ENCODE measurements at places on chromosomes 13 and 19.
A peak's percentile ranks its signal among the peaks of the same experiment; 100 is the strongest.

GRCh38 chr13:112968910-112969691, at the start of gene MCF2L:
TSS of gene MCF2L (plus strand) at chr13:112969214. CDS start at chr13:112969380, 166 bp downstream.
- no peak for DNase-seq

- no peak for DNase-seq
These were observed 1.6 kb upstream of the ZNF556 start for GRCh38 chr19:2865334-2866100.

DNA sequence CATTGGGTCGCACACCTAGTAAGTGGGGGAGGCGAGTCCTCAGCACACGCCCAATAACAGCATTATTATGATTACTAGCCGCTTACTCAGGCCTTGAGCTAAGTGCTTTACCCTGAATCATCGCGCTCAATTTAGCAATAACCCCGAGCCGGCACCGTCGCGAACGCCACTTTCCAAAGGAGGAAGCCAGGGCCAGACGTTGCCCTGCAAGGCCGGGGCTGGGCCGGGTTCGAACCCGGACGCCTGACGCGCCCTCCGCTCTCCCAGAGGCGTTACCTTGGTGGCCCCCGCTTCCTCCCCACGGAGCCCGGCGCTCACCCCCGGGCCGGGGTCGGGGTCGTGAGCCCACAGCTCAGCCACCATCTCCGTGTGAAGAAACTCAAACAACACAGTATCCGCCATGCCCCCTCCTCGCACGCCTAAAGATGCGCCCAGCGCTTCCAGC, at the start of gene TRAPPC6A:
TRAPPC6A (minus strand) TSS at position 421 of the 445 bp plus-strand sequence; CDS start at position 402, 19 bp downstream.
- peak; percentile 56 for DNase-seq

DNA sequence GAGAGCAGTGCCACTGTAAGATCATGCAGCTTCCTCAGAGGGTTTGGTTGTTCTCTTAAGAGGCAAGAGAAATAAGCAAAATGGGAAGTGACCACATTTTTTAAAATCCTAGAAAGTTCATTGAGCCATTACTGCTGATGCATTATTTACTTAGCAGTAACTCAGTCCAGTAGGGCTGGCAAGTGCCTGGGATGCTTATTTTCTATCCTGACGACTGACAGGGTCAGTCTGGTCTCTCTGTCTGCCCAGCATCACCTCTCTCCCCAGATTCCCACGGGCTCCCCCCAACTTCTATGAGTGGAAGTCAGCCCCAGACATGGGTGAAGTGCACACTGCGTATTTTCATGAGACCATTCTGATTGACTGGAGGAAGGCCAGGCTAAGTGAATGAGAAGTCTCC, 10.4 kb downstream of the SHISA2 start:
- no peak for DNase-seq

DNA sequence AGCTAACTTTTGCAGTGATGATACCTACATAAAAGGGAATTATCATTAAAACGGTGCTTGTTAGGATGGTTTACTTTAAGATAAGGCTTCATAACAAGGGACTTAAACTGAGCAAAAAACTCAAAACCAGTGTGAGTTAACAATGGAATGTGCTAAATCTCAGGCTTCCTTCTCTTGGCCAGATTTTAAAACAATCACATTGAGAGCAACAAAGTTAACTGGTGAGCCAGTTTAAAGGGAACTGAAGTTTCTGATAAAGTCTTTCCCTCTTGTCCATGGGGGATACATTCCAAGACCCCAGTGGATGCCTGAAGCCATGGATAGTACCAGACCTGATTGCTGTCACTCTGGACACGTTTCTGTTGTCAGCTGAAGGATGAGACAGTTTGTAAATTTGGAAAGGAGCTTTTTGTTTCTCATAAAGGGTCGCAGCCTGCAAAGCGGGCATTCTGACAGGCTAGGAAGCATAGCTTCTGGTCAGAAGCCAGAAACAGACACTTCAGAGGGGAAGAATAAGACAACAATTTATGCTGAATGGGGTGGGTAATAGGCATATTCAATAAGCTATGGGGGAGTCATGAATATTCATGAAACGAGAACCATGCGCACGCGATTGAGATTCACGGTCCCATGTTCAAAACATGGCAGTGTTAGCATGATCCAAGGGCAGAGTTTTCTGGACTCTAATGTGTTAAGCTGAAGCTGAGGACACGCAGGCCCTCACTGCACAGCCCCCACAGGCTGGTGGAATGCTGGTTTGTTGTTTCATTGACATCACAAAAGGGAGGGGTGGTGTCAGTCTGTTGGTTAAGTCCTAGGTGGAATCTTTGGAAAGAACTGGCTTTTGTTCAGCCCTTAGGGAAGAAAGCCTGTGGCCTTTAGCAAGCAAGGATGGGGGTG, 150.6 kb upstream of the RNF113B start:
- DNase-seq = no peak

DNA sequence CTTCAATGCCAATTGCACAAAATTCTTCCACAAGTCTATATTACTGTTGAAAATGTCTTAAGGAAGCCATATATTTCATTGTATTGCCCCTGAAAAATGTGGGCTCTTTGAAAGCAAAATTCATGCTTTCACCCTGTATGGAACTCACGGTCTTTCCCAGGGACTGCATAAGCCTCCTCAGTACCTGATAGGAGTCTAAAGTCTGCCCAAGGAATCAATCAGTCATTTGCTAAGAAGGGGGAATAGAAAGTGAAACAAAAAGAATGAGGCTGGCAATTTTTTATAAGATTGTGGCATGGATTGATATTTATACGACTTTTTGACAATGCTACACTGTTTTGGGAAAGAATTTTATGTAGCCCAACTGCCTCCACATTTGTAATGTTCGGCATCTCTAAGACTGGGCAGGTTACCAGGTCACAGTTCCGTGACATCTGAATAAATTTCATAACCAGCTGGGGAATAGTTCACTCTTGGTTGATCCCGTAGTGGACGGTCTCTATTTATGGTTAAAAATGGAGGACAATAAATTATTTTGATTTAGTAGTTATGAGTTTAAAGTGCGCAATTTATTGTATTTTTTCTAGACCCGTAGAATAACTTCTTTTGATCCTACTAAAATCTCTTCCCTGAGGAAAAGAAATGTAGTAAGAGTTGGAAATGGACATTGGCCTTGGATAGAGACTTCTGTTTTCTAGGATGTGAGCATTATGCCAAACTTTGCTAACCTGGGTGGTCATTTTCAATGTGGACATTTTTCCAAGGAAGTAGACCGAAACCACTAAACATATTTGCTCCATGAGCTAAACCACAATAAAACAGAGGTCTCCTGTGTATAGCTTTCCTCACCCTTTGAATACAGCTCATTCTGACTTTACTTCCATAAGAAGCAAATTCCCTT, 1585.4 kb downstream of the EFNB2 start:
- DNase-seq = no peak

GRCh38 chr13:75372923-75373841, 108.8 kb downstream of the TBC1D4 start:
- DNase-seq = no peak

DNA sequence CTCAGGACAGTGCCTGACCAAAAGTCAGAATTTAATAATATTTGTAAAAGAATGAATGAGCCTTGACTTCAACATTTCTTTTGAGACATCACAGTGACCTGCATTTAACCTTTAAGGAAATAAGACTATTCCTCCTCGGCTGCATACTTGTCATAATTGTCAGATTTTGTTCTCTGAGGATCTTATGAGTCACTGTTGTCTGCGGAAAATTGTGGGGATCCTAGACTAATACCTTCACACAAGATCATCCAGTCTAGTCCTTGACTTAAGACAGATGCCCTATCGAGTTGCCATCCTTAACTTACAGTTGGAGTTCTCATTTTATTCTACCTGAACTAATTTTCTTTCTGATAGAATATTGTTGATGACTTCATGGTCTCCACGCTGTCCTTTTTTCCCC, 198.4 kb downstream of the DLEU7 start:
- DNase-seq = no peak

GRCh38 chr19:58366585-58367430, 4.3 kb upstream of the ZNF497 start:
- no peak for DNase-seq

DNA sequence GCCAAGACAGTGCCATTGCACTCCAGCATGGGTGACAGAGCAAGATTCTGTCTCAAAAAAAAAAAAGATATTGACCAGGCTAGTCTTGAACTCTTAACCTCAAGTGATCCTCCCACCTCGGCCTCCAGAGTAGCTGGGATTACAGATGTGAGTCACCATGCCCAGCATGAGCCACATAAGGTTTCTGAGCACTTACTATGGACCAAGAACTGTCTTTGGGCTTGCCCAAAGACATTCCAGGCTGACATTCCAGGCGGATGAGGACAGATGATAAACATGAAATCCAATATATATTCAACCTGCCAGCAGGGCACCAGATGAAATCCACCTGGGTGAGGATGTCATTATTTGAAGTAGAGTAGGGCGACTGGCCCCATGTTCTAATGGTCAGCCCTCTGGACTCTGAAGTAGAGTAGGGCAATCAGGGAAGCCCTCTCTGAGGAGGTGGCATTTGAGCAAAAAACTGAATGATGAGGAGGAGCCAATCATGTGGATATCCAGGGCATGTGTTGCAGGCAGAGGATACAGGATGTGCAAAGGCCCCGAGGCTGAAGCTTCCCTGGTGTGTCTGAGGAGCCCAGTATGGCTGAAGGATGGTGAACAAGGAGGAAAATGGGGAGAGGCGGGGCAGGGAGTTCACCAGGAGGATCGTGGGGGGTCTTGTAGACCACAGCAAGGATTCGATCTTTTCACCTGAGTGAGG, 4.0 kb downstream of the C19orf38 start:
- no peak for DNase-seq

- DNase-seq = no peak
These were observed 122.3 kb upstream of the RNF113B start for GRCh38 chr13:98299235-98299965.

DNA sequence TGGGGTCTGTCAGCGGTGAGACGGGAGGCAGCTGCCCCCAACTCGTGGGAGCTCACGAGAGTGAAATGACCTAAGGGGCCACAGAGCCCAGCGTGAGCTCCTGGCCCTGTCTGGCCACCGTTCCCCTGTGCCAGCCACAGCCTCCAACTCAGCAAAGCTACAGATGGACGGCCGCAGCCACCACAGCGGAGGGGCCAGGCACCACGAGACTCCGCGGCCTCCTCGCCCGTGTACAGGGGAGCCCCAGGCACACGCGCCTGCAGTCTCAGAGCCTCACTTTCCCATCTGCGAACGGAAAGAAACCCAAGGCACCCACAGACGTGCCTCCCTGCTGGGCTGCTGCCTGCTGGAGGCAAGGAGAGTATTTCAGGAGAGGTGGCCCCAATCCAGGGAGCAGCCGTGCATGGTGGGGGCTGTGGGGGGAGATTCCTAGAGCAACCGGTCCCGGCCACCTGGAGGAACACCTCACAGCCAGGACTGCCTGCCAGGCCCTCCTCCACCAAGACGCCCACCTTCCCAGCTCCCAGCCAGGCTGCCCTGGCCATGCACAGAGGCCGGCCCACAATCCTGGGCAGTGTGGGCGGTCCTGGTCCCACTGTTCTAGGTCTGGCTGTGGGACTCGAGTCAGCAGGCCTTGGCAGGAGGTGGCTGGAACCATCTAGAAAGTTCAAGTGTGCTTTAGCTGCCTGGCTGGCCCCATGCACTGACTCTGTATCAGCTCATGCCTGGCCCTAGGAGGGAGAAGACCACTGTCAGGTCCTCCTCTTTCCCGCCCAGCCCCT, 1.9 kb downstream of the MKNK2 start:
- DNase-seq = no peak

DNA sequence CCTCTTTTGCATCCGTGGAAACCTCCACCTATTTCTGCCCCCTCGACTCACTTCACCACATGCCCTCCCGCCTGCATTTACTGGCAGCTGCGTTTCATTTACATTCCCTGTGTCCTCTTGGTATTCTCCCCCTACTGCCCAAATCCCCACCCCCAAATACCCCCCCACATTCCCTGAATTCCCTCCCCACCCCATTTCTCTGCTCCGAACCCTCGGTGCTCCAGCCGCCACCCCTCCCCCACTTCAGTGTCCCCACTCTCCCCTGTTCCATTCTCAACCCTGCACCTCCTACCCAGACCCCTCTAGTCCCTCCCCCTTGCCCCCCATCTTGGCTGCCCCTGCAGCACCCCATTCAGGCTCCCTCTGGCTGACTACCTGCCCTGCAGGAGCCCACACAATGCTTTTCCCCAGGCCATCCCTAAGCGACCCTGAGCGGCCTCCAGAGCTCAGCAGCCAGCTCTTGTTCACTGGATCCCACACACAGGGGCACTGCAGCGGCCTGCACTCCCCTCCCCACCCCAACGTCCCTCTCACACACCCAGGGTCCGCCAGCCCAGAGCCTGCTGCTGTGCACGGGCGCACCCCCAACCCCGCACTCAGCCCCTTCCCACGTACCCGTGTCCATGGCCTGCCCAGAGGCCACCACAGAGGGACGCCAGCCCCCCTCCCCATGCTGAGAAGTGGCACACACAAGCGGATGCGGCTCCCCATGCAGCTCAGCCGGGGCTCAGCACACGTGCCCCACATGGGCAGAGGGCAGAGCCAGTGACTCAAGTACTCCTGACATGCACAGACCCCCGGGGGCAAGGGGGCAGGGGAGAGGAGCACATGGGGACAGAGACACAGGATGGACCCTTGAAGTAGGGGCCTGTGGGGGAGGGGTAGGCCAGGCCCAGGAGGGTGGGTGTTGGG, 26.3 kb downstream of the SHANK1 start:
- no peak for DNase-seq

- no peak for DNase-seq
These were observed 132.2 kb downstream of the FREM2 start for GRCh38 chr13:38819053-38819452.

DNA sequence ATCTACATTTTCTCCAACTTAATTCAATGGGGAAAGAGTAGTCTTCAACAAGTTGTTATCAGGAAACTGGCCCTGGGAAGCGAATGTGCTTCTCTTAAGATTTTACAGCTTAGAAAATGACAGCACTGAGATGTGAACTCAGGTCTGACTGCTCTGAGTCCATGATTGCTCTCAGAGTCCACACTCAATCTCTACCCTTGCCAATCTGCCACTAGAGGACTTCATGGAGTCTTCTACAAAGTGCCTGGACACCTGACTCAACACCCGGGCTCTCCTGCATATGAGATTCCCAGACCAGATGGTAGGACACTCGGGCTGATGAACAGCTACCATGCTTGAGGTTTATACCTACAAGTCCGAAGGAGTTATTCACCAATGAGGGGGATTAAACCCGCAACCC, 74.8 kb downstream of the ABCC4 start:
- DNase-seq = no peak
